ENCODE measurements at places on chromosomes 4 and X.

DNA sequence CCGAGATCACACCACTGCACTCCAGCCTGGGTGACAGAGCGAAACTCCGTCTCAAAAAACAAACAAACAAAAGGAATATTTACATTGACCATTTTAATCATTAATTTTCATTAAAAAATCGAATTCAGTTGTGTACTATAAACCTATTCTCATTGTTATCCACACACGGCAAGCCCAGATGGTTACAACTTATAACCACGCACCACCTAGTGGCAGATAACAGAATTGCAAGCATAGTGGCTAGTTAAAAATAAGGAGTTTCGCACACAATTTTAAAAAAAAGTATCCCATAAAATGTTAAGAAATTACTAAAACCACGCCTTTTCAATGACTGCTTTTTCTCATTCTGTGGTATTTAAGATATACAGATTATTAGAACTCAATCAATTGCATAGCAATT lies 25.4 kb downstream of the MBNL3 start:
- DNase-seq: no peak

GRCh38 chrX:2514131-2514530 lies 13.4 kb upstream of the DHRSX start:
- DNase-seq: no peak

DNA sequence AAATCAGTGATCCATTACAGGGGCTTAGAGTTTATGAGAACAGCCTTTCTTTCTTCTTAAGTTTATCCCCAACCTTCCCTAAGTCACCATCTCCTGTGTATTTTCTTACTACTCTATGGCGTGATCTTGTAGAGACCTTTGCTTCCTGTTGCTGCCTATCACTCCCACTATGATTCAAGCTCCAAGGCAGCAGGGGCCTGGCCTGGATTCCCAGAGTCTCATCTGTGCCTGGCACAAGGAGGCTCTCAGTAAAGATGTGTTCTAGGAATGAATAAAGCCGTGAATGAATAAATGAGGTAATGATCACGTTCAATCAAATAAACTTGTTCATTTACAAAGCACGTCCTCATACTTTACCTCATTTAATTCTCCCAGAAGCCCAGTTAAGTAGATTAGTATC lies 45.4 kb downstream of the CC2D2A start:
- DNase-seq: no peak

DNA sequence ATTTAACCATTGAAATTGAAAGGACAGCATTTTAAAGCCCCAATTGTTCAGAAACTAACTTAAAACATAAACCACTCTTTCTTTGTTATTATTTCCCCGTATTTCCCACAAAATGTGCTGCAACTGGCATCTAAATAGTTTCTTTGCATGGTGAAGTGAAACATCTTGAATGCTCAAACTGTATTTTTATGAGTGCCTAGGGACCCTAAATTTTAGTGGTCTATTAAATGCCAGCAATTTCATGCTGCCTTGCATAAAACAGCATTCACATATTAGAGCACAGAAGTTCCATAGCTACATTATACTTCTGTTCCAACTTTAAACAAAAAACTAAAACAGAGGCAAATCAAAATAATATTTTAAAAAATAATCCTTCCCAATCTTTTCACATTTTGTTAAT lies 5.4 kb downstream of the RAB28 start:
- DNase-seq: no peak

- DNase-seq: no peak
Observed at GRCh38 chr4:150098214-150098613, 20.0 kb downstream of the DCLK2 start.

Measured in HAP-1 (cell line).